Germinal center (tissue), 1 donor: ENCODE measurements at places on chromosomes 5 and 9.

- no peak for DNase-seq
These were observed 51.9 kb downstream of the NIPAL4 start for GRCh38 chr5:157511651-157512644.

GRCh38 chr5:1294835-1295649 lies at the start of gene TERT:
TSS of gene TERT (minus strand) at chr5:1295068. CDS start at chr5:1294989, 79 bp downstream.
- DNase-seq, result peak; percentile 86

GRCh38 chr9:89380437-89381307 lies 62.4 kb downstream of the SECISBP2 start:
- DNase-seq, result no peak

GRCh38 chr5:59864718-59865117 lies 28.8 kb downstream of the PDE4D start:
- DNase-seq, result no peak

GRCh38 chr9:32483343-32483742 lies 42.7 kb downstream of the RIGI start:
- no peak for DNase-seq
